ENCODE measurements at places on chromosomes 1 and 21. TPM values are rescaled to one million over a fixed set of nuclear protein-coding genes. Genes with fewer than 3 reads are reported as not detected.

NPR1 gene
- 69.4 TPM for total RNA-seq

SELENBP1 gene
- total RNA-seq: 321 TPM

LRRC8C gene
- 12.6 TPM for total RNA-seq

NTRK1 gene
- 1.2 TPM for total RNA-seq

TSTD1 gene
- 50.6 TPM for total RNA-seq

MASP2 gene
- total RNA-seq: not detected

OLFML2B gene
- total RNA-seq: 17.5 TPM

DNA sequence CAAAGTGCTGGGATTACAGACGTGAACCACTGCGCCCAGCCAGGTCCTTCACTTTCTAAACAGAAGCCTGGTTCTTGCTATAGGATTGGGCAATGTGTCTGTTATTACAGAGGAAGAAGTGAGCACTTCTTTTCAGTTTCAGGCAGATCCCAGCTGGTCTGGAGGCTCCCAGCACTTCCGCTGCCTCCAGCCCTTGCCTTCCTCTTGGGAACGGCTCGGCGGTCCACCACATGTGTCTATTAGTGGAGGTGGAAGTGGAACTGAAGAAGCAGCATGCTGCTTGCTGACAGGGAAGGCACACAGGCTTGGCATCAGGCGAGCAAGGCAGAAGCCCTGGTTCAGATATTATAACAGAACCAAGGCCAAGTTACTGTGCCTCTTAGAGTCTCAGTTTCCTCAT is 17.0 kb downstream of the MKNK1 start:
- peak; percentile 83 for DNase-seq

DNA sequence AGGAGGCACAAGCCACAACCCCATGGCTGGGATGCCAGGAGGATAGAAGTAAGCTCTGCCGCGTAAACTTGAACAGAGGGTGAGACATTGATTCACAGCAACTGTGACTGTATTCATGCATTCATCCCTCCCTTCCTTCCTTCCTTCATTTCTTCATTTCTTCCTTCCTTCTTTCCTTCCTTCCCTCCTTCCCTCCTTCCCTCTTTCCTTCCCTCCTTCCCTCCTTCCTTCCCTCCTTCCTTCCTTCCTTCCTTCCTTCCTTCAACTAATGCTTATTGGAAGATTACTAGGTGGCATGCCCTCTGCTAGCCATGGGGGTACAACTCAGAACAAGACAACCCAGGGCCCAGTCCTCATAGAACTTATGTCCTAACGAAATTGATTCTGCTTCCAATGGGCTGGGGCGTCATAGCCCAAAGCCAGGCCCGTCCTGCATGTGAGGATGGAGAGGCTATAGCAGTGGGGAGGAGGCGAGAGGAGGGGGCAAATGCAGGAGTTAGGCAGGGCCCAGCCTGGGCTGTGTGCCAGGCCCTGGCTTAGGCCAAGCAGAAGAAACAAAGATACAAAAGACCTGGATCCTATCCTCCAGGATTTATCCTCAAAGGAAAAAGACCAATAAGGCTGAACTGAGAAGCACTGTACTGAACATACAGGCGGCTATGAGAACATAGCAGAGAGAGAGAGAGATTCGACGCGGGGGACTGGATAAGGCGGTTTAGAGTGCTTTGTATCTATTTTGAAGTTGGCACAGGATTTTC is 24.4 kb upstream of the PAXBP1 start:
- DNase-seq: no peak

GRCh38 chr1:182181167-182181572 is 119.7 kb upstream of the ZNF648 start:
- no peak for DNase-seq

DNA sequence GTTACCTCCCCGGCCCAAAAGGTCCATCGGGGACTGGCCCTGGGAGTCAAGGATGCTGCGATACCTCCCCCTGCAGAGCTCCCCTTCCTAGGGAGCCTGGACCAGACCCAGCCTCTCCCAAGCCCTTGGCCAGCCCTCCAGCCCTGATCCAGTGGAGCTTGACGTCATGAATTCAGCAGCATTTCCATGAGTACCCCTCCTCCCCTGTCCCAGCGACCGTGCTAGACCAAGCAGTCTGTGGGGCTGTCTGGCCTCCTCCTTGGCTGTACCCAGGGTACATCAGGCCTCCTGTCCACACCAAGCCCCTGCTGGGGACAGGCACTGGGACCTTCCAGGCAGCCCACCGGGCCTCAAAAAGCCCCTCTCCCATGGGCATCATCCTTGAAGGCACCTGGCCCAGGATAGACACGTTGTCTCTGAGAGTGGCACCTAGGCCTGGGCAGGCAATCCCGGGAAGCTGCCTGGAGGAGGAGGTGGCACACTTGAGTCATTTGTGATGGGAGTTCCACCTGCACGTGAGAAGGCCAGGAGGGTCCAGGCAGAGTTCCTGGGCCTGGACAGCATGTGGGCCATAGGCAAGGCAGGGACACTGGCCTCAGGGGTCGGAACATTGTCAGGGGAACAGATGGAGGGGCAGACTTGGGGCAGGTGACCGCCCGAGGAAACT is 46.4 kb downstream of the WNT9A start:
- peak; percentile 52 for DNase-seq

GRCh38 chr1:55702064-55702463 is 486.9 kb upstream of the USP24 start:
- no peak for DNase-seq

GRCh38 chr1:196181594-196181878 is 426.7 kb downstream of the KCNT2 start:
- no peak for DNase-seq

DNA sequence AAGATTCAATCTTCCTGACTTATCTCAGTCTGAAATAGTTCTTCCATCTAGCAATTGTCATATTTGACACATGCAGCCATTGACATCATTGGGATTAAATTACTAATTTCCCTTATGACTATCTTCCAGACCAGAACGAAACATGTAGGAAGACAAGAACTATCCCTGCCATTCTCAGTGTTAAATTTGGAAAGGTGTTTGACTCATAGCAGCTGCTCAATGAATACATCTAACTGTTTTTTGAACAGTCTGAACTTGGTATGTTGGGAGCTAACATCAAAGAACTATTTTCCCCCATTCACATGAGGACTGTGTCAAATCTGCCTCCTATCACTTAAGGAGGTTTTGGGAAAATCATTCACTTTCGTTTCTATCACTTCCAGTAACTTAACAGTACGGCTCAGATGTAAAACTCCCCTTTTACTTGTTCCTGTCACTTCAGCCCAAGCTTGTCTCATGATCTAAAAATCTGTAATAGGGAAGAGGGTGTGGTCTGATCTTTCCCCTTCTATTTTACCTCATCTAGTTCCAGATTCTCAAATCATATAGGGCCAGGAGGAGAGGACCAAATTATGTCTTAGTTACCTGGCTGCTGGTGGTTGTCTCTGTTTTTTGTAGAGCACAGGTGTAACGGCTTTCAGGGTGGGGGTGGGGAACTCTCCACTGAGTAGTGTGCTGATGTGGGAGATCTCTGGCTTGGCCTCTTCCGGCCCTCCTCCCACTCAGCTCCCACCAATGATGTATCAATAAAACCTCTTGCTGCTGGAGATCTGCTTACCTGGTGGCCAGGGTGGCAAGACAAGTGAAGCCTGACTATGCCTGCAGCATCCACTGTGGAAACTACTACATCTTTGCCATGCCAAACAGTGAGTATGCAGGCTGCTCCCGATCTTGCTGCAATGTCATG is 26.2 kb upstream of the SLAMF1 start:
- DNase-seq: no peak

DNA sequence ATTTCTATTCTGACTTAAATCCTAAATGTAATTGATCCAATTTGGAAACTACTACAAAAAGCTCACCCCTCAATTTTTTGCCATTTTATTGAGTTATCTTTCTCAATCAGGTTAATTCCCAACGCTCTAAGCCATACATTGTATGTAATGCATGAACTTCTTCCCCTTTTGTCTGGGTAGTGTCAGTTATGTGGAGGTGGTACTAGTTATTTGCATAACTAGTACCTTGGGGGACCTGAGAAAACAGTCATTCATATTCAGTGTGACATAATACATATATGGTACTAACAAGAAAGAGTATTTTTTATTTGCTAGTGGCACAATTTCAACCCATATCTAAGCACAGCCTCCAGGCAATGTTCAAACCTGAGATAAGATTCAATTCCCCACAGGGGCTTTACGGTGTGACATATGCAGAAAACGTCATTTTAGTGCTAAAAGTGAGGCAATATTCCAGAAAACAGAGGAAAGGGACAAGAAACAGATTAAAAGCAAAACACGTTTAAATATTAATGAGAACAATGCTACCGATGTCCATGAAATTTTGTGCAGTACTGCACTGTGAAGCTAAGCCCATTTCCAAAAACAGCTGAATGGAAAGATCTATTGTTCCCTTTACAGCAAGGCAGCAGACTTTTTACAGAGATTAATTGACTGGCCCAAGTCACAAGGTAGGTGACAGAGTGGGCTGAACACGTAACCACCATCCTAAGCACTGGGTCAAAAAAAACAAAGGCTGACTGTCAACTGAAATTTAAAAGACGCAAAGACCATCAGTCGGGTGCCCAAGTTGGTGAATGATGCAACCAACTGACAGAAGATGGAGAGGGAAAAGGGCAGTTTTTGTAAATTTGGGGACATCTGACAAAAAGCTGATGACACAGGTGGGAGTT is 1.4 kb downstream of the HLCS start:
- no peak for DNase-seq

GRCh38 chr1:203522237-203522636 is 28.3 kb downstream of the OPTC start:
- DNase-seq: no peak

- DNase-seq: no peak
Measured at GRCh38 chr1:34060901-34061415, 104.1 kb downstream of the CSMD2 start.

Data from upper lobe of right lung (tissue), 1 donor.